ENCODE measurements at places on chromosomes 12 and 14.

- DNase-seq: peak; percentile 36
Measured at GRCh38 chr14:65214741-65215140, 112.4 kb upstream of the MAX start.

DNA sequence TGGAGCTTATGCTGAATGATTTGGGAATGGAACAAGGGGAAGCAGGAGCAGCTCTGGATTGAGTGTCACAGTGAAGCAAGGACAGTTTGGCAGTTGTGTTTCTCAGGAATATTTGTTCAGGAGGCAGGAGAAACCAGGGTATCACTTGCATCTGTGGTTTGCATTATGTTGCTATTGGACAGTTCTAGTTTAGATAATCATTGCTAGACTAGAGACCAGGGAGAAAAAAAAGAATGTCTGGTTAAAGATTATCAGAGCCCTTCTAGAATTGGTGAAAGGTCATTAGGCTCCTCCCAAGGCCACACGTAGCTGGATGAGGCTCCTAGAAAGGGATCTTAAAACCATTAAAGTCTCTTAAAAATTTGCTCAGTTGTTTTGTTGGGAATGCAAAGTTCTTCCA lies 17.0 kb upstream of the SRSF5 start:
- DNase-seq: no peak

DNA sequence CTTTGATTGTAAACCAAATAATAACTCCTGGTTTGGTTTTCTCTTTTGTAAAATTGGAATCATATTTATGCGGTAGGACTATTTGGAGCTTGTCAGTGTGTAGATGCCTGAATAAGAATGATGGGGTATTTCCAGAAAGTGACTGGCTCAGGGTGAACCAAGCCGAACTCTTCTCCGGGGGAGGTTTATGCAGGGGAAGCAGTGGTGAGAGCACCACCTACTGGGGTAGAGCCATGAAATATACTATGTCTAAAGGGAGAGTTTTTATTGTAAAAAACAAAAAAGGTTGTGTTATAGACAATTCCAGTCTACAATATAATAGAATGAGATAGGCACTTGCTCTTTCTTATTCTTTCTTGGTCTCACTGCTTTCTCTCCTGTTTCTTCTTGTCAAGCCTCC lies 222.9 kb upstream of the SLC16A7 start:
- DNase-seq: no peak

DNA sequence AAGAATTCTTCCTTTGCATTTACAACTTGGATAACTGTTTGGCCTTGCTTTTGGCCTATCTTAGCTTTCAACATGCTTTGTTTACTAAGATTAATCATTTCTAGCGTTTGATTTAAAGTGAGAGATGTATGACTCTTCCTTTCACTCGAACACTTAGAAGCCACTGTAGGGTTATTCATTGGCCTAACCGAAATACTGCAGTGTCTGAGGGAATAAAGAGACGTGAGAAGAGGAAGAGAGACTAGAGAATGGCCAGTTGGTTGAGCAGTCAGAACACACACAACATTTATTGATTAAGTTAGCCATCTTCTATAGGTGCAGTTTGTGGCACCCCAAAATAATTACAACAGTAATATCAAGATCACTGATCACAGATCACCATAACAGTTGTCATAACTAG lies 62.3 kb upstream of the CCDC175 start:
- DNase-seq: no peak

DNA sequence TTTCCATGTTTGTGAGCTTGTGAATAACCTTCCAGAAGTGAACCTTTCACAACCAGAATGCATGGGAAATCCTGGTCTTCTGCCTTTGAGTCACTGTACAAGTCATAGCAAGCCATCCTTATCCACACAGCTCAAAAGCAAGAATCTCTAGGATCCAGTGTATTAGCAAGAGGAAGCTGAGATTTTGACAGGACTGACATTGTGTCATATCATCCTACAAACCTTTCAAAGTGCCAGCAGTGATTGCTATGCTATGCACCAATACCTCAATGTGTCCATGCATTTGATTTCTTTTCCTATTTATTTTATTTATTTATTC lies 13.5 kb upstream of the NRDE2 start:
- no peak for DNase-seq

GRCh38 chr12:6839482-6840201 lies 1.1 kb upstream of the GNB3 start:
- DNase-seq: peak; percentile 69

GRCh38 chr14:101065246-101065645 lies 161.7 kb upstream of the RTL1 start:
- DNase-seq: peak; percentile 20

DNA sequence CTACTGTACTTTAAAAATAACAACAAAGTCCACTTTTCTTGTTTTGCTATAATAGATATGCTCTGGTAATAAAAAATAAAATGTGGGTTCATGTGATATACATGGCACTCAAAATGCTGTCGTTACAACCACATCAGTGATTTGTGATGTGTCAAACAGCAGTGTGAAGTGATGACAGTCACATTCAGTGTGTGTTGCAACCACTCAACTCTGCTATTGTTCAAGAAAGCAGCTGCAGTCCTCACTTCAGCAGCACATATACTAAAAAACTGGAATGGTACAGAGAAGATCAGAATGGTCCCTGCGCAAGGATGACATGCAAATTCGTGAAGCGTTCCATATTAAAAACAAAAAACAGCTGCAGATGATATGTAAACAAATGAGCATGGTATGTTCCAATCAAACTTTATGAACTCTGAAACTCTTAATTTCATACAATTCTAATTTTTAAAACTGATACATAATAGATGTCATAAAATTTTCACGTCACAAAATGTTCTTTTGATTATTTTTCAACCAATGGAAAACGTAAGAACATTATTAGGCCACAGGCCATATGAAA lies 6.7 kb downstream of the TRMT5 start:
- no peak for DNase-seq

GRCh38 chr14:90714811-90715210 lies 101.4 kb downstream of the TTC7B start:
- no peak for DNase-seq

- no peak for DNase-seq
Measured at GRCh38 chr12:97545804-97546203, 83.2 kb downstream of the RMST start.

DNA sequence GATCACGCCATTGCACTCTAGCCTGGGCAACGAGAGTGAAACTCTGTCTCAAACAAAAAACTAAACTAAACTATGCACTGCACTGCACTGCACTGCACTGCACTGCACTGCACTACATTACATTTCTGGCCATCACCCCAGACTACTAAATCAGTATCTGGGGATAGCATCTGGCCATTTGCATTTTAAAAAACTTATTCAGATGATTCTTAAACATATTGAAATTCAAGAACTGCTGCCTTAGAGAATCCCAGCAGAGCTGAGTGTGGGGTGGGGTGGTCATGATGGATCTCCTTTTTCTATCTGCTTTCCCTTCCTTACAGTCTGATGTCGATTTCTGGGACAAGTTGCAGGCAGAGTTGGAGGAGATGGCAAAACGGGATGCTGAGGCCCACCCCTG lies 13.6 kb downstream of the PEX5 start:
- no peak for DNase-seq

DNA sequence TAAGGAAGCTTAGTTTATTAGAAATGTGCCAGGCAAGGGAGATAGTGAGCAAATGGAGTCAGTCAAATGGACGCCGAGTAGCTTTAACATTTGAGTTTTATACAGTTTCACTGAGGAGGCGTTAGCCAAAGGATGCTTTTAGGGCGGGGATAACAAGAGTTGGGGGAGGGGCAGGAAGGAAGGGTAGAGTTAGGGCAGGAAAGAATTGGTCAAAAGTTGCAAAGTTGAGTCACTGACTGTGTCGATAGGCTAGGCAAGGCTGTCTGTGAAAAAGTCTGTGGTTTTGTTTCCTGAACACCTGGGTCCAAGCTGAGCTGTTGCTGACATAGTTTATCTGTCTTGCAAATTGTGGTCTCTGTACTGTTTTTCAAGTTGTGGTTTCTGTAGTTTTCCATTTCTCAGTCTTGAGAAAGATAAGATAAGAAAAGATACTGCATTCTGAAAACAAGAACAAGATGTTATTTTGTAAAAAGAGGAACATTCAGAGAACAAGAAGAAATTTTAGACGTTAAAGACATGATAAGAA lies 62.6 kb upstream of the RESF1 start:
- DNase-seq: peak; percentile 55

DNA sequence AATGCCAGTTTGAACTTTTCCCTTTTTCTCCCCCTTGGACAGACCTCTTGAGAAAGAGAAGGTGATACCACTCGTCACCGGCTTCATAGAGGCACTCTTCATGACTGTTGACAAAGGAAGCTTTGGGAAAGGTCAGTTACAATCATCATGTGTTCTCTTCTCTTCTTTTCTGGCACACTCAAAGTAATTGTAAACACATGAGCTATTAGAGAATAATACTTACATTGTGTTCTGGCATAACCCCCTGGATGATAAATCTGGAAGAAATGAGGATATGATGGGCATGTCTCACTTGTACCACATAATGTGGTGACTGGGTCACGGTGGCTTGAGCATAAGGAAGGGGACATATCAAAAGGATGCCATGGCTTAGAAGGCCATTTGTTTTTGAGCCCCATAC lies 20.0 kb downstream of the UTP20 start:
- no peak for DNase-seq
